H1 (cell line): ENCODE measurements at places on chromosomes 6 and 20. TPM values are rescaled to one million over a fixed set of nuclear protein-coding genes. Genes with fewer than 3 reads are reported as not detected.
A peak's percentile ranks its signal among the peaks of the same experiment; 100 is the strongest.

GRCh38 chr6:6866656-6867403 is 240.9 kb upstream of the RREB1 start:
- H3K27ac ChIP-seq, result no peak overlapping the region
- no peaks in the 10 kb centered on the region for H3K27me3 ChIP-seq
- H3K36me3 ChIP-seq, result no peaks in the 10 kb centered on the region
- no peaks in the 10 kb centered on the region for H3K4me1 ChIP-seq
- no peak for DNase-seq

The PAK5 gene
- 0.44 and 0.80 TPM in 2 replicates for total RNA-seq

The LPIN3 gene
- 3.1 and 3.7 TPM in 2 replicates for total RNA-seq

GRCh38 chr6:443621-444159 is 52.1 kb downstream of the IRF4 start:
- H3K36me3 ChIP-seq, result no peaks in the 10 kb centered on the region
- H3K27ac ChIP-seq, result no peak overlapping the region
- H3K4me1 ChIP-seq, result no peaks in the 10 kb centered on the region
- H3K27me3 ChIP-seq, result peaks cover 2% of the 10 kb centered on the region; the same call in 1 of the 2 replicates
- H3K4me3 ChIP-seq, result no peak overlapping the region

DNA sequence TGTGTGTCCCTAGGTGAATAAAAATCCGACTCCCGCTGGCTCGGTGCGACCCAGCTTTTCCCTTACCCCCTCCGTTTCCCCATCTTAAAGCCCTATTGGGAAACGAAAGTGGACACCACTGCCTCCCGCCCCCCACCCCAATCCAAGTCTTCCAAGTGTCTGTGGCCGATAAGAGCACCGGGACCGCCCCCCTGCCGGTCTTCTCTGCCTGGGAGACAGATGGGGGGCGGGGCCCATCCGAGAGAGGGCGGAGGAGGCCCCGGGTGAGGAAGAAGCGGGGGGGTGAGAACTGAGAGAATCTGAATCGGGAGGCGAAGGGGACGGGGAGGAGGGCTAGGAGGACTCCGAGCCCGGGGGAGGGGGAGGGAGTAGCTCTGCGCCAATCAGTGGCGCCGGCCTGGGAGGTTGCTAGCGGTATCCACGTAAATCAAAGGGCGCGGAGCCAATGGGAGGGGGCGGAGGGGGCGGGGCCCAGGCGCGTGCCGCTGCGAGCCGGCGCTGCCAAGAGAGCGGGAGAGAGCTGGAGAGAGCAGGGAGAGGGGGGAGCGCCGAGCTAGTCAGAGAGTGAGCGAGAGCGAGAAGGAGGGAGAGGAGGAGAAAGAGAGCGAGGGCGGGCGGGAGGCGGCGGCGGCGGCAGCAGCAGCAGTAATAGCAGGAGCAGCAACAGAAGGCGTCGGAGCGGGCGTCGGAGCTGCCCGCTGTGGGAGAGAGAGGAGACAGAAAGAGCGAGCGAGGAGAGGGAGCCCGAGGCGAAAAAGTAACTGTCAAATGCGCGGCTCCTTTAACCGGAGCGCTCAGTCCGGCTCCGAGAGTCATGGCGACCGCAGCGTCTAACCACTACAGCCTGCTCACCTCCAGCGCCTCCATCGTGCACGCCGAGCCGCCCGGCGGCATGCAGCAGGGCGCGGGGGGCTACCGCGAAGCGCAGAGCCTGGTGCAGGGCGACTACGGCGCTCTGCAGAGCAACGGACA is at the start of gene POU3F2:
Gene POU3F2, plus strand, starts transcription at position 515 of the 972 bp plus-strand sequence. Its CDS starts 300 bp downstream, at position 815.
- H3K36me3 ChIP-seq, result no peaks in the 10 kb centered on the region
- DNase-seq, result peak; percentile 88
- H3K27me3 ChIP-seq, result peaks cover 63% of the 10 kb centered on the region
- peak within 1 kb of the TSS; percentile 59 for H3K4me3 ChIP-seq
- peaks cover 29% of the 10 kb centered on the region for H3K4me1 ChIP-seq
- H3K27ac ChIP-seq, result no peak within 1 kb of the TSS

DNA sequence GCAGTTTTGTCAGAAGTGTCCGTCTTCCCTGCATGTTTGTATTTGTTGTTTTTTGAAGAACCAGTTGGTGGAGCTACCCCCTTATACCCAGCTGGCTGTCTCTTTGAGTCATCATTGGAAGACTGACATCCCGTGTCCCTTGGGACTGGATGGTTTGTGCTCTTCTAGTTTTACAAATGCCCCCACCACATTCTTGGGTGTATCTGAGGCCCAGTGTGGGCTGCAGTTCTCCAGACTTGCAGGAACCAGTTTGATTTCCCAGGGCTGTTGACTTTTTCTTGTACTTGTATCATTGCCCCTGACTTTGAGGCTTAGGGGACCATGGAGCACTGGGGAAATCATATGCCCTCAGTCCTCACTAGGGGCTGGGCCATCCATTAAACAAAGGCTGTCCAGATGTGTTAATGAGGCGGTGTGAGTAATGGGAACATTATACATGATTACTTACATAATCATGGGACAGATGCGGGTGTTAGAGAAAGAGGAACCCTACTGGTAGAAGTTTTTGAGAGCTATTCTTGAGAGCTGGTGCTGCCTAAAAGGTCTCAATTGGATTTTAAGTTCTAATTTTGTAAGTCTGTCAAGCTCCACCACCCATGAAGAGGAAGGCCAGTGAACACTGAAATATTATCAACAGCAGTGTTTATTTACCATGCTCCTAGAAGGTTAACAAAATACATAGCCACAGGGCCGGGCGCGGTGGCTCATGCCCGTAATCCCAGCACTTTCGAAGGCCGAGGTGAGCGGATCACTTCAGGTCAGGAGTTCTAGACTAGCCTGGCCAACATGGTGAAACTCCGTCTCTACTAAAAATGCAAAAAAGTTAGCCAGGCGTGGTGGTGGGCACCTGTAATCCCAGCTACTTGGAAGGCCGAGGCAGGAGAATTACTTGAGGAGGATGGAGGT is 8.5 kb downstream of the JARID2 start:
- no peak for DNase-seq
- H3K4me1 ChIP-seq, result peaks cover 31% of the 10 kb centered on the region
- H3K36me3 ChIP-seq, result no peaks in the 10 kb centered on the region
- no peak overlapping the region for H3K27ac ChIP-seq

GRCh38 chr6:13395272-13396237 is 67.2 kb upstream of the TBC1D7 start:
- no peaks in the 10 kb centered on the region for H3K4me1 ChIP-seq
- H3K27ac ChIP-seq, result no peak overlapping the region
- H3K36me3 ChIP-seq, result no peaks in the 10 kb centered on the region
- H3K27me3 ChIP-seq, result no peaks in the 10 kb centered on the region
- no peak overlapping the region for H3K4me3 ChIP-seq
- DNase-seq, result no peak

The HLA-DQA1 gene
- not detected in 2 replicates for total RNA-seq

GRCh38 chr6:17492350-17492749 is 99.0 kb downstream of the CAP2 start:
- H3K36me3 ChIP-seq, result no peaks in the 10 kb centered on the region
- DNase-seq, result peak; percentile 38
- no peaks in the 10 kb centered on the region for H3K4me1 ChIP-seq
- no peak overlapping the region for H3K4me3 ChIP-seq

DNA sequence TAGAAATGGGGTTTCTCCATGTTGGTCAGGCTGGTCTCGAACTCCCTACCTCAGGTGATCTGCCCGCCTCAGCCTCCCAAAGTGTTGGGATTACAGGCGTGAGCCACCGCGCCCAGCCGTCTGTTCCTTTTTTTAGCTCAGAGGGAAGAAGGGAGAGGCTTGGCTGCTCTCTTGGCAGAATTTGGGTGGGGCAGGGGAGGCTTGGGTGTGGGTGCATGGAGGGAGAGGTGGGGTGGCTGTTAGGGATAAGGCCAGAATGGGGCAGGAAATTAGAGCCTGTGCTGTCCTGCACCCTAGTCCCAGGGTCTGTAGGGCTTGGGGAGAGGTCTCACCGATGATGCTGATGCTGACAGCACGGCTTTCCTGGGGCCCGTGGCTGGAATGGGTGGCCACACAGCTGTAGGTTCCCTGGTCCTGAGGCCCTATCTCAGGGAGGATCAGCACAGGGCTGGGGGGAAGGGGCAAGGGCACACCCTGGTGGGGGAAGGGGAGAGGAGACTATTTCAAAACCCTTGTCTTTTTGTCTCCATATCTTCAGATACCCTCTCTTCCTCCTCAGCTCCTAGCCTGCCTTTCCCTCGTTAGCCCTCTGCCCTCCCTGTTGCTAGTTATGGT is 2.0 kb downstream of the AGER start:
- H3K27me3 ChIP-seq, result no peaks in the 10 kb centered on the region; the same call in 1 of the 2 replicates
- H3K4me3 ChIP-seq, result no peak overlapping the region
- peaks cover 2% of the 10 kb centered on the region for H3K4me1 ChIP-seq
- H3K36me3 ChIP-seq, result peaks cover 6% of the 10 kb centered on the region
- no peak for DNase-seq
